ENCODE measurements at places on chromosomes 5 and 9.

- DNase-seq = no peak
Observed at GRCh38 chr5:137938751-137939143, 49.5 kb downstream of the PKD2L2 start.

- DNase-seq = no peak
Observed at GRCh38 chr9:5650356-5651105, 21.6 kb downstream of the RIC1 start.

DNA sequence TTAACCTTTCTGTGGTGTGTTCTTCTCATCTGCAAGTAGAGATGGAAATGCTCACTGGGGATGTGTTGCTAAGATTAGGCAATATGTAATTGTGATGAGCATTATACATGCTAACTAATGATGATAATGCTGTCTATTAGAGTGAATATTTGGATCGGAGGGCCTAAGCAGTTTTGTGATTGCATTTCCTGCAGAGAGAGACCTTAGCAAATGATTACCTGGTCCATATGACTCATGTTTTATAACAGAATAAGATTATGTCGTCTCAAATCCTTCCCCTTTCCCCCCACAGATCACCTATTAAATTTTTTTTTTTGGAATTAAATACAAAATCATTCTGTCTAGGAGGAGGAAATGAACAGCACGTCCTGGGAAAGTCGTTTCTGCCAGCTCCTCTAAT is 82.7 kb downstream of the IZUMO3 start:
- no peak for DNase-seq

DNA sequence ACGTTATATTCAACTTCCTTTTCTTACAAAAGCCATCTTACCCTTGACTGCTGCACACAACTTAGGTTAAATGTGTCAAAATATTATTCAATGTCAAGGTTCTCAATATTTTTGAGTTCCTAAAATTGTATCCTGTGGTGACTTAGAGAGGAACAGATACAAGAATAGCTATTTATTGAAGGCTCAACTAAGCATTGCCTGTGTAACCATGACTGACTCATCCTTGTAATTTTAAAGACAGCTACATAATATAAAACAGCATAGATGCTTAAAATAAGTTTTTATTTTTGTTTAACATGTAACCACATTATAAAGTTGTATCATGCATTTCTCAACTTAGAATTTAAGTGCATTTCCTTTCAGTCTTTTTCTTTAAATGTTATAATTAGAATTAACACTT is 312.9 kb upstream of the RGMB start:
- DNase-seq = no peak

GRCh38 chr9:1979741-1980367 is 35.3 kb upstream of the SMARCA2 start:
- DNase-seq = no peak

GRCh38 chr5:133602835-133603380 is 9.4 kb downstream of the FSTL4 start:
- no peak for DNase-seq

DNA sequence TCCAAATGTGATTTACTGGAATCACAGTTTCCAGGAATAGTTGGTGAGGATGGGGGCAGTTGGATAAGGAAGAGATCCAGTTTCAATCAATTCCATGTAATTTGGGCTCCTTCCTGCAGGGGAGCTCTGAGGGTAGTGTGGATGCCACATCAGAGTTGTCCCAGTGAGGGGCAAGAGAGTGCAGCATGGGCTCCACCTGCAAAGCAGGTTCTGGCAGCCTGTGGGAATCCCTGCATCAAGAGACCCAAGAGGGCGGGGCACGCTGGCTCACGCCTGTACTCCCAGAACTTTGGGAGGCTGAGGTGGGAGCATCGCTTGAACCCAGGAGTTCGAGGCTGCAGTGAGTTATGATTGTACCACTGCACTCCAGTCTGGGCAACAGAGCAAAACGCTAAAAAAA is 188.5 kb downstream of the CACNA1B start:
- DNase-seq = no peak

DNA sequence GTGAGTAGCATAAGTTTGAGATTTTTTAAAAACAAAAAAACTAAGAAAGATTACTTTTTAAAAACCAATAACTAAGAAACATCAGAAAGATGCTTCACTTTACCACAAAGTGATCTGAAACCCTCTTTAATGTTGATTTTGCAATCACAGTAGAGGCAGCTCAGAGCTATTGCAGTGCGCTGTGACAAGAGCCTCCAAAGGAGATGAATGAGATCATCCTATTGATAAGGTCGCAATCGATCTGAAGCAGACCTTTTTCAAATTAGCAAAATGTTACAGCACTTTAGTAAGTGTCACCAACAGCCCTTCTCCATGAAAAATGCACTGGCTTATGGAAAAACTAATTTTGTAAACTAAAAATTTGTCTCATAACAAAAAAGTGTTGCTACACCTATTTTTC is 284.6 kb upstream of the EFNA5 start:
- DNase-seq = no peak

DNA sequence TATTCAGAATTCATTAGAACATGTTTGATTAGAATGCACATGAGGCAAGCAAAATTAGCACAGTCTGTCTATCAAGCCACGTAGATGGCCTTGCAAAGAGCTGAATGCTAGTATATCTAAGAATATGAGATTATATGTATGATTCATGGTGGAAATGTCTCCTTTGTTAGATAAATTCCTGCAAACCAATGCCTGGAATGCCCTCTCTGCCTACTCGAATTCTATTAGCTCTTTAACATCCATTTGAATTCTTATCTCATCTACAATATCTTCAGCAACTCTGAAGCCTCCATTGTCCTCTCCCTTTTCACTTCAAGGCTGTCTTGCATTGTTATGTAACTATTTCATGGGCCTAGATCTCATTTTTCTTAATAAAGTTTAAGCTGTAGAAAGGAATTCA is 205.5 kb downstream of the TMC1 start:
- DNase-seq = no peak

DNA sequence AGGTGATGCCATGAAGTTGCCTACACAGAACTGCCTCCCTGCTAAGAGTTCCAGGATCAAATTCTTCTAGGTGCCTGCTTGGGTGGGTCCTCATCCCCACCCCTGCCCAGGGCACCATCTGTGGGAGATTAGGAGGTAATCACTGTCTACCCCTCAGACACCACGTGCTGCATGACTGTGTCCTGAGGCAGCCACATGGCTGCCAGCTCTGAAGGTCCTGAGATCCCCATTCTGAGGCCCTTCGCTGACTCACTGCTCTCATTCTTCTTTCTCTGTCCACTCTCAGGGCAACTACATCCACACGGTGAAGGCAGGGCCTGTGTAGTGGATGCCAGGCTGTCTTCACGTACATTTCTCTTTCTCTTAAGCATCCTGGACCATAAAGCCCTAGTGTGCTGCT is 222.9 kb upstream of the ANKRD55 start:
- no peak for DNase-seq

DNA sequence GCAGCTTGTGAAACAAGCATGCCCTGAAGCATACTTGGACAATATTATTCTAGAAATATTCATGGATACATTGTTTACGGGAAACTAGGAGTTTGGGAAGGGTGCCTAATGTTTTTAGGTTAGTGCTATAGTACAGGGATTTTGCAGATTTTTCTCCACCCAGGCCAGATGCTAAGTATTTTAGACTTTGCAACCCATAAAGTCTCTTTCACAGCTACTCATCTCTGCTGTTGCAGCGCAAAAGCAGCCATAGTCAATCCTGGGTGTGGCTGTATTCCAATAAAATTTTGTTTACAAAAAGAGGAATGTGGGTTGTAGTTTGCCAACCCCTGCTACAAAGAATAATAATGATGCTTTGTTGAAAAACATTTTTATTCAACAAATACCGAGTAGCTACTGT is 106.2 kb downstream of the CEMIP2 start:
- DNase-seq = no peak

- no peak for DNase-seq
Observed at GRCh38 chr9:23542927-23543326, 283.1 kb downstream of the ELAVL2 start.

DNA sequence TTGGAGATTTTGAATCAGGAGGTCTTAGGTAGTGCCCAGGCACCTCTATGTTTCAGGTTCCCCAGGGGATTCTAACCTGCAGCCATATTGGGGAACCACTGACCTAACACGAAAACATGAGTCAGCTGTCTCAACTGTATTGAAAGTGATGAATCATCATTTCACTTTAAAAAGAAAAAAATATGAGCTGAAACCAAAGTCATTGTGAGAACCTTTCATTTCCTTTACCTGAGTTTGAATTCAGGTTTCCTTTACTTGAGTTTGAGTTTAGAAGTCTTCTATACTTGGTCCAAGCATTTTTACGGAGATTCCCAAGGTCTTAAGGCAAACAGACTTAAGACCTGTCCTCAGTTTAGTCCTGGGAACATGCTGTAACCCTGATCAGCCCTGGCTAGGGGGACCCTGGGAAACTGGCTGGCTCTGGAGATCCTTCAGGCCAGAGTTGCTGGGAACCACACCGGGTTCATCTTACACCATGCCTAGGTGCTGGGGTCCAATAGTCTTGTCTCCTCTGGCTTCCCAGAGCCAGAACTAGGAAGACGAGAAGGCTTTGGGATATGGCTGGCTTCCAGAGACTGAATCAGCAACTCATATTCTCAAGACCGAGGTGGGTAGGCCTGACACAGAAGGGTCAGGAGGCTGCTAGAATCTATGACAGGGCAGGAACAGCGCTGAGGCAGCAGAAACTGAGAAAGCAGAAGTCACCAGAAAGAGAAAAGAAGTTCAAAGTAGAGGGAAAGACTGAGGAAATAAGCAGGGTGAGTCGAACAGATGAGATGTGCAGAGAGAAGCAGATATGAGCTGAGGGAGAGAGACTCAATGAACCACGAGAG is 16.4 kb upstream of the PDCD1LG2 start:
- DNase-seq = no peak

GRCh38 chr5:7762267-7762666 is 88.7 kb downstream of the CFAP90 start:
- DNase-seq = no peak

GRCh38 chr5:57586649-57587048 is 104.0 kb upstream of the ACTBL2 start:
- DNase-seq = no peak

GRCh38 chr5:113367586-113367985 is 67.2 kb downstream of the TSSK1B start:
- no peak for DNase-seq

- no peak for DNase-seq
Observed at GRCh38 chr9:11833056-11833455, 860.1 kb upstream of the TYRP1 start.

- no peak for DNase-seq
Observed at GRCh38 chr5:87266914-87267573, 639 bp upstream of the RASA1 start.

DNA sequence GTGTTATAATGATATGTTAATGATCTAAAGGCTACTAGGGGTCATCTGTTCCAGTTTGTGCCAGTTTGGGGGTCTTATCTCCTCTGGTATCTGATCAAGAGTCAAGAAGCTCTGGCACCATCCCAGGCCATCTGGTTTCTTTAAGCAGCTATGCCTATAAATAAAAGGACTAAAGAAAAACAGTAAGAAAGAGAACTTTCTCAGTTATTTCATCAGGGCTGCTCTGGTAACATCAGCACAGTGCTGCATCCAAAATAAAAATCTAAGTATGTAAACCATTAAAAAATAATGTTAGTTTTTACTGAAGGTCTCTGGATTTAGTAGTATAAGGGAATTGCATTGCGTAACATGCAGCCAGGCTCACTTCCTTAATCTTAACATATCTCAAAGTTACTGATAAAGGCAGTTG is 185.0 kb downstream of the NR2F1-AS1 start:
- DNase-seq = no peak

All from activated T-cell treated with anti-CD3 and anti-CD28 coated beads for 4 hours (primary cell).